Left lung (tissue), 14 donors: ENCODE measurements at places on chromosomes 4 and X. TPM values are rescaled to one million over a fixed set of nuclear protein-coding genes. Genes with fewer than 3 reads are reported as not detected.

DNA sequence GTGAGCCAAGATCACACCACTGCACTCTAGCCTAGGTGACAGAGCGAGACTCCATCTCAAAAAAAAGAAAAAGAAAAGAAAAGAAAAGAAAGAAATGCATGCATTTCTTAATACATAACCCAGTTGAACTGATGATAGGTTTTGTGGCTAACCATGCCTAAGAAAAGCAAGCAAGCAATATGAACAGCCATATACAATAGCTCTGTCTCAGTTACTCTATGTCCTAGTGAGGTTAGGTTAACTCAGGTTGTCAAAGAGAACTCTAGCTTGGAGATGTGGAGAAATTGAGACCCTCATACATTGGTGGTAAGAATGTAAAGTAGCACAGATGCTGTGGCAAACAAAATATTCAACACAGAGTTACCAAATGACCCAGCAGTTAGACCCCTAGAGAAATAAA, 167.0 kb upstream of the RASGEF1B start:
- DNase-seq = no peak

DNA sequence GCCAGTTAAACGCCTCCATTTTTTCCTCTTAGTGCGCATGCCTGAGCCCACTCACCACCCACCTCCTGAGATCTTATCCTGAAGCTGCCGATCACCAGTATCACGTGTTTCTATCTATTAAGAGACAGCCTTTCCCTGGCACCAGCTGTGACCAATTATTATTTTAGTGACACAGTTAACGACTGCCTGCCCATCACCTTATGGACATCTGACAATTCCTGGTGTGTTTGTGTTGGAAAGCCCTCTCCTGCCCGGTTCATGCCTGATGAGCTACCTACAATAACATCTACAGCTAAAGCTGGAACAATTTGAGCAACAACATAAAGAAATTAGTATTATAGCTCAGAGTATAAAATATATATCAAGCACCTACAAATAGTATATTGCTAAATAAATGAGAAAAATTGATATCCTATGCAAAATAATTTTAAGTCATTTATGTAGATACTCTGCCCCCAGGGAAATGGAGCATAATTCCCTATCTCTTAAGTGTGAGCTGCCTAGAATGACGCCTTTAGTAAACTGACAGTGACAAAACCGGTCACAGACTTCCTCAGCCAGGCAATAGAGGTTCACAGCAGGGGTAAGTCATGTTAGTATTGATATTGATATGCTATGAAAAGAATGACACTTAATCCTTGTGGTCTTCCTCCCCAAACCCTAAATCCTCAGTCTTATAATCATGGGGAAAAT, 862.2 kb downstream of the TRAM1L1 start:
- no peak for DNase-seq

DNA sequence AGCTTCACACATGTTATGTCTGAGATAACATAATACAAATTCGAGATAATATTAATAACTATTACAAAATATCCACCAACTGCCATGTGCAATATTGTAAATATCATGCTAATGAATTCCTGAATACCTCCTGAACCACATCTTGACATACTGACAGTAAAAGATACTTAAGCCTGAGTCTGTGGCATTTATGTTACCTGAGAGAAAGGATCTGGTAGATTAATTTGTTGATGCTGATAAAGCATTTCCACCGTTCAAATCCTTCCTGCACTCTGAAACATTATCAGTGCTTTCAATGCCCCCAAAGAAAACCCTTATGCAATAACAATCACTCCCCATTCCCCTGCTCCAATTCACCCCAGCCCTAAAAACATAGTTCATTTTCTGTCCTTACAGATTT, 38.8 kb upstream of the ADGRA3 start:
- no peak for DNase-seq

DNA sequence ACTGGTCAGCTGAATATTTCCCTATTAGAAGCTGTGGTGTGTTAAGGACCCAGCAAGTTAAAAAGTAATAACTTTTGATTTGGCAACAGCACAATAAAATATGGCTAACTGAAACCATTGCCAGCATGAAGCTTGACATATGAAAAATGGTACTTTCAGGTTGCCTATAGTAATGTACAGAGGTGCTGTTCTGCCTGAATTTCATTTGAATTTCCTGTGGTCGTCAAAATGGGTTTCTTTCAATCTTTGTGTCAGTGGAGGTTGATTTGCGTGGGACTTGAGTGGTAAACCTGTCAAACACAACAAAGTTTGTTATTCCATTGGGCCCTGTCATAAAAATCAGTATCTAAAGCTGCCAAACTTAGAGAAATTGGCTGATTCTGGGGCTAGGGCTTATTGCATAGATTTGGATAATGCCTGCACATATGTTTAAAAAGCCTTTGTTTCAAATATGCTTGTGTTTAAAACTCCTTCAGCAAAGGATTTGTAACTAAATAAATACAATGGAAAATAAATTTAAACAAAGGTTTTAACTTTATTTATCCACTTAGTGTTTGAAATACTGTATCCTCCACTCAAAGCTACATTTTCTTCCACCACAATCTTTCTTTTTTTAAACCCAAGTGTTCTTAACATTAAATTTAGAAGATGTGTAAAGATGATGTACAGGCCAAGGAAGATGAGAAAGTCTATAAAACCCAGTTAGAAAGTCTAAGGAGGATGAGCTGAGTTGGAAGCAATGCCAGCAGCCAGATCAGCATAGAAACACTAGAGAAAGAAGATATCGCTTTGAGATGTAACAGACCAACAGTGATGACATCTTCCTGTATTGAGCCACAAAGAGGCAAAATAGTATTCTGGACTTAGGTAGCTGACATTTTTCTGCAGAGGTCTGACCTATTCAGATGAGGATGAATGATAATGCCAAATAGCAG, 134.8 kb upstream of the GIMD1 start:
- no peak for DNase-seq

Gene PSAPL1
- polyA plus RNA-seq = 0.04 TPM
